Stimulated activated CD8-positive, alpha-beta memory T cell treated with anti-CD3 and anti-CD28 coated beads, Interleukin-15, amount 100 ng/mL, for 4 hours (primary cell): ENCODE measurements at places on chromosomes 11 and 22.

DNA sequence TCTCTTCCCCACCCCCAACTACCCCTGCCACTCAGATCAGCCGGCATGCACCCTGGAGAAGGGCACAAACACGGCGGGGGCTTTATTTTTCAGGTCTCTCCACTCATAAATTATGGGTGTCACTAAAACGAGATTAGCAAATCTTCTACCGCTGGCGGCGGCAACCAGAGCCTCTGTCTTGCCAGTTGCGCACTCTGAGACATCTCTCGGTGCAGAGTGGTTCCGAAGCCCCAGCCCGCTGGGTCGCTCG, 125.3 kb upstream of the C11orf58 start:
- DNase-seq = no peak

GRCh38 chr11:67280788-67281551, 8.1 kb upstream of the ANKRD13D start:
- no peak for DNase-seq

GRCh38 chr11:103528046-103528445, 418.8 kb downstream of the DYNC2H1 start:
- no peak for DNase-seq

DNA sequence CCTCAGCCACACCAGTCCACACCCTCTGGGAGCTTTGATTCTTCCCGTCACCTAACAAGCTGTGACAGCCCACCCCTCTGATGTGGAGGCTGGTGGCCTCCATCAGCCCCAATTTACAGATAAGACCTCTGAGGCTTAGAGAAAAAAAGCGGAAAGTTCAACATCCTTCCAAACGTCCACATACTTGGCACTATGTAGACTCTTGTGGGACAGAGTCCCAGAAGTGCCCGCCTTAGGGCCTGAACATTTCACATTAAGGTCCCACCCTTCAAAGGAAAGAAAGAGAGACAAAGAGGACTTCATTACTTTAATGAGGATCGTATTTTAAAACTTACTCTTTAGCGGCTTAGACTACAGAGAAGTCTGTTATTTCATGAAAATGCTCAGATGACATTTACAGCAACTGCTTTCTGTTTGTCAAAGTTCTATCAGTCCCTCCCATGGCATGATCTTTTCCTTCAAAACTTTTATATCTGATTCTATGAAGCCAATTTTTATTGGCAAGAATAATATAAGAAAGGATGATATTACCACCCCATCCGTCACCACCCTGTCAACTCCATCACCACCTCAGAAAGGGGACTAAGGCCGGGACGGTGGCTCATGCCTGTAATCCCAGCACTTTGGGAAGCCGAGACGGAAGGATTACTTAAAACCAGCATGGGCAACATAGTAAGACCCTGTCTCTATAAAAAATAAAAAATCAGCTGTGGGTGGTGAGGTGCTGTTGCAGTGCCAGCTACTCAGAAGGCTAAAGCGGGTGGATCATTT, 15.7 kb upstream of the SCGB1A1 start:
- DNase-seq = no peak

DNA sequence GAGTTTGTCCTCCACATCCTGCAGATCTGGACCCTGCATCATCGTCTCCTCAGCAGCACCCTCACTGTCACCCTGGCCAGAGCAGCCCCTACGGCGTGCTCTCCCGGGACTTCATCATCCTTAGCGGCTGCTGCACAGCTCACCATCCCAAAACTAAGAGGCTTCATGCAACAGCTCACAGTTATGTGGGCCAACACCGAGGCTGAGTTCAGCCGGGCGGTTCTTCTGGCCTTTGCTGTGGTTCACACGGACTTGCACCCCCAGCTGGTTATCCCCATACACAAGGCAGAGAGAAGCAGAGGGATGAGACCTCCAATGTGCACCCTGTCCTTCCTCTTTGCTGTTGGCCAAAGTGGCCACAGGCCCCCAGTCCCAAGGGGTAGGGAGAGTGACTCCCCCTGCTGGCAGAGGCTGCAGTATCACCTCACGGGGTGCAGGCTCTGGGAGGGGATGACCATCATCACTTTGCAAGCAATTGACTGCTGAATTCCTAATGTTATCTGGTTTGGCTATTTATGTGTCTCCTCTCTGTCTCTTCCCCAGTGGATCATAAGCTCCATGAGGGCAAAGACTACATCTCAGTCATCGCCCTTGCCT, 276.8 kb downstream of the BRD1 start:
- no peak for DNase-seq

DNA sequence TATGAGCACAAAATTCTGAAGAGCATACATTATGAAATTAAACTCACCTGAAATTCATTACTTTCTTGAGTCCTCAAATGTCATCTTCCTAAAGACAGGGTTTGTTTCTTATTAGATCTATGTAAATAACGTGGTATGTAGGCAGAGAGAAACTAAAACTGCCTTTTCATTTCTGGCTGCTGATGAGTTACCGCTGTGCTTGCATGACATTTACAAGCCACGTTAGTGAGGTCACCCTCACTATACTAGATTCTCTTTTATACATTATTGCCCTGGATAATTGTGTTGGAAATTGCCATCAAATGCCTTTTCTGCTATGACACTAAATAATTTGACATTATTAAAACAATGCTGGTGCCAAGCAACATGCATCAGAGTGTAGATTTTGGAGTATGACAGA, 748.3 kb upstream of the ANO3 start:
- no peak for DNase-seq

DNA sequence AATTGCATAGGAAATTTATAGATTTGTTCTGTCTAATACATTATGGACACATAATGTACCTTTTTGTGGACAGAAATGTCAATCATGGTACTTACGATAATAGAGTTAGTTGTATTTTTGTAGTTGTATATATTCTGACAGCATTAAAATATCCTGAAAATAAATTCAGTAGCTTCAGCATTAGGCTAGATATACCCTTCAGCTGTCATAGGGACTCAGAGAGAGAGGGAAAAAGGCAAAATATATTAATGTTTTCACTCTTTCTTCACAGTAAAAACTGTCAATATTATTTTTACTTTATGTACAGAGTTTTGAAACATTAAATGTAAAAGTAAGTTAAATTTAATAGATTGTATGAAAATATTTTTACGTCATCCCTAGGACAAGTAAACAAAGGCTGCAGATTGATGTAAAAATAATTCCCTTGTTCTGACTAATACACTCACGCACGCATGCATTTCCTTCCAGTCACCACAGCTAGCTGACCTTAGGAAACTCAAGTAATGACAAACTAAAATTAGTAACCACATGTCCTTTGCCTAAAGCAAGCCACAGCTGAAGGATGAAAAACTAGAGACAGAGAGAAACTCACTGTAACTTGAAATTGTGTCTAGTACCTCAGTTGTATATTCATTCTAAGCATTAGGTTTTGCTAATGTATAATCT, 104.7 kb upstream of the CARD18 start:
- DNase-seq = no peak

GRCh38 chr11:45093761-45094455, 52.5 kb upstream of the PRDM11 start:
- DNase-seq = no peak

GRCh38 chr11:104897891-104898684, at the start of gene CASP12:
CASP12 (minus strand) TSS chr11:104898460.
- DNase-seq = no peak

- no peak for DNase-seq
Observed at GRCh38 chr11:7493670-7494069, 8.4 kb downstream of the OLFML1 start.

GRCh38 chr11:97772705-97773104, 1248.0 kb upstream of the CNTN5 start:
- no peak for DNase-seq

GRCh38 chr11:106848526-106848925, 169.8 kb downstream of the GUCY1A2 start:
- no peak for DNase-seq

- no peak for DNase-seq
Observed at GRCh38 chr11:114207096-114207495, 89.1 kb upstream of the NNMT start.

- no peak for DNase-seq
Observed at GRCh38 chr11:79076526-79077115, 364.2 kb downstream of the TENM4 start.

DNA sequence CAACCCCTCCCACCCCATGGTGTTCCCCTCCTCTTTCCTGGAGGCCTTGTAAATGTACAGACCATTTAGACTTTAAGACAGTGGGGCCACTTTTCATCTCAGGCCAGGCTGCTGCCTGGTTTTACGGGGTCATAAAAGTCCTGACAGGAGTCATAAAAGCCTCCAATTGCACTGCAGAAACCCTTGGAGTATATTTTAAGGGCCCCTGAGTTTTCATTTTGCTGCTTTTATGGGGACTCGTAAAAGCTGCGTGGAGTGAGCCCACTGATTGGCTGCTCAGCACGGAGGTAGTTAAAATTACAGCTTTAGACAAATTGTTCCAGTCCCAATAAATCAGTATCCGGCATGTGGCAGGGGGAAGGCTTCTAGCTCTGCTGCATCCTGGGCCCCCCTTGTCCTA, 627.6 kb downstream of the NTM start:
- DNase-seq = no peak

- no peak for DNase-seq
Observed at GRCh38 chr11:20156876-20157613, 3.2 kb downstream of the DBX1 start.

- DNase-seq = no peak
Observed at GRCh38 chr22:47632701-47633100, 870.3 kb downstream of the TBC1D22A start.

GRCh38 chr11:2945757-2946287, 16.6 kb upstream of the PHLDA2 start:
- DNase-seq = no peak

GRCh38 chr11:114397349-114397982, 2.8 kb downstream of the C11orf71 start:
- DNase-seq = no peak

DNA sequence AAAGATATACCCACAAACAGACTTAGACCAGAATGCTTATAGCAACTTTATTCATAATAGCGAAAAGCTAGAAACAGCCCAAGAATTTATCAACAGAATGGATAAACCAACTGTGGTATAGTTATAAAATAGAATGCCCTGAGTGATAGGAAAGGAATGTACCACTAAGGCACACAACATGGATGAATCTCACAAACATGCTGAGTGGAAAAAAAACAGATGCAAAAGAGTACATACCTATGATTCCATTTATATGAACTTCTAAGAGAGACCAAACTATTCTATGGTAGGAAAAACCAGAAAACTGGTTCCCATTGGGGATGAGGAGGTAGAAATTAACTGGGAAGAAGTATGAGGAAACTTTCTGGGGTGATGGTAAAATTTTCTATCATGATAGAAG, 40.4 kb upstream of the GRIK4 start:
- DNase-seq = no peak

DNA sequence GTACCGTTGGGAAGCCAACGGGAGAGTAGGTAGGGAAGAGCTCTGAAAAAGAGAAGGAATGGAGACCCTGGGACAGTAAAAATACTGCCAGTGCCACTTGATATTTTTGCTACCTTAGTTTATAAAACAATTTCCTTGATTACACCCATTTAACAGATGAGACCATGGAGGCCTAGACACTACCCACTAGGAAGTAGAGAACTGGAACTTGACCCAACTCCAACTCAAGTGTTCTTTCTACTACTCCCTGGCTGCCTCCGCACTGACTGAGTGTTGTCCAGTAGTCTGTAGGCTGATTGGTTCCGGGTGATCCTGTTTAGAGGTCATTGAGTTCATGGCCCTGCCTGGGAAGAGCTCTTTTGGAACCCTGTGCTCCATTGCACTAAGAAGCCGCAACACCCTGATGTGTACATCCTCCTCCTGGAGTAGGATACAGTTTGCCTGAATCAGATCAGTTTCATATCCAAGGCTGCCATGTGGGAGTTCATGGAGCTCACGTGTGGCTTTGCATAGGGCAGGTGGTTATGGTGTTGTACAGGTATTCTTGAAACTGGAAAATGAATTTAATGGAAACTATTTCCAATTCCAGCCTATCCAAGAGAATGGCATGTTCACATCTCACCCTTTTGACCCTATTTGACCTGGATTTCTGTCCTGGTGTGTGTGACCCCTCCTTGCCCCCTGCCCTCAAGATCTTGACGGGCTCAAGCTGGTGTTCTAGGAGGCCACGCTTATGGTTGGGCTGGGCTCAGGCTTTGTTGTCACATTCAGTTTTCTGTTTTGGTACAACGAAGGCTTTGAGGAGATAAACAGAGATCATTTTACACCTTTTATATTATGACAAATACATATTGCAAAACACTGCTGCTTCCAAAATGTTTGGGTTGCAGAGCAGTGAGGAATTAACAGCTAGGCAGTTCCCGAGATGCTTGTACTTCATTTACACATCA, 102.2 kb upstream of the NNMT start:
- DNase-seq = no peak

- no peak for DNase-seq
Observed at GRCh38 chr11:134417871-134418840, 6.1 kb upstream of the B3GAT1 start.

GRCh38 chr11:123580557-123581275, 73.7 kb downstream of the SCN3B start:
- DNase-seq = peak; percentile 26

DNA sequence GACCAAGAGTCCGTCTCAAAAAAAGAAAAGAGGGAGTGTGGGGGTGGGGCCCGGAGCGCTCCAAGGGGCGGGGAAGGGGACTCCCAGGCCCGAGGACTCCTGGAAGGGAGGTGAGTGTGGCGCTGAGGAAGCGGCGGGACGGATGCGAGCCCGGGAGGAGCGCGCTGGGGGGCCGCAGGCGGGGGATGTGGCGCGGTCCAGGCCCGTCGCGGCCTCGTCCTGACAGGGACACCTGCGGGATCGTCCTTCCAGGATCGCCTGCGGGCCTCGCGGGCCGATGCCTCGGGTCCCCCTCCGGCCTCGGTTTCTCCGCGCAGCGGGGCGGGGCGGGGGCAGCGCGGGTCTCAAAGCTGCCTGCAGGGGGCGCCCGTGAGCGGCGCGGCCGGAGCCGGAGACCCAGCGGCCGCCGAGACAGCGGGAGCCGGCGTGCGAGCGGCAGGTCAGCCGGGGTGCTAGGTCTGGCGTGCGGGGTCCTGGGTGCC, 3.8 kb upstream of the ADORA2A start:
- DNase-seq = no peak

- DNase-seq = no peak
Observed at GRCh38 chr11:15727520-15727914, 612.8 kb downstream of the INSC start.

- no peak for DNase-seq
Observed at GRCh38 chr11:2768471-2769408, 68.9 kb upstream of the KCNQ1OT1 start.

GRCh38 chr11:27296497-27296896, 66.5 kb downstream of the CCDC34 start:
- DNase-seq = no peak

GRCh38 chr11:120622189-120622875, 110.8 kb downstream of the GRIK4 start:
- no peak for DNase-seq

DNA sequence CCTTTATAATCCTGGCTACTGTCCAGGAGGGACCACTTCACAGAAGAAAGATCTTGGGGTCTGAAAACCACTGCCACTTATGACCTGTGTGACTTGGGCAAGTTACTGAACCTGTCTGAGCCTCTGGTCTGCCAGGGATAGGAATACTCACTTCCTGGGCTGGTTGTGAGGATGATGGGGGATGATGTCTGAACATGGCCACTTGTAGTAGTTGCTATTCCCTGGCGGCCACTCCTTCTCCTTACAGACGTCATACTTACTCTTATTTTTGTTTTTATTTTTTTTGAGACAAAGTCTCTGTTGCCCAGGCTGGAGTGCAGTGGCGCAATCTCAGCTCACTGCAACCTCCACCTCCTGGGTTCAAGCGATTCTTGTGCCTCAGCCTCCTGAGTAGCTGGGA, 26.1 kb downstream of the CD82 start:
- DNase-seq = no peak

- no peak for DNase-seq
Observed at GRCh38 chr11:90856790-90857189, 633.9 kb upstream of the CHORDC1 start.
